Effector memory CD8-positive, alpha-beta T cell (primary cell): ENCODE measurements at places on chromosomes 11 and 22.

DNA sequence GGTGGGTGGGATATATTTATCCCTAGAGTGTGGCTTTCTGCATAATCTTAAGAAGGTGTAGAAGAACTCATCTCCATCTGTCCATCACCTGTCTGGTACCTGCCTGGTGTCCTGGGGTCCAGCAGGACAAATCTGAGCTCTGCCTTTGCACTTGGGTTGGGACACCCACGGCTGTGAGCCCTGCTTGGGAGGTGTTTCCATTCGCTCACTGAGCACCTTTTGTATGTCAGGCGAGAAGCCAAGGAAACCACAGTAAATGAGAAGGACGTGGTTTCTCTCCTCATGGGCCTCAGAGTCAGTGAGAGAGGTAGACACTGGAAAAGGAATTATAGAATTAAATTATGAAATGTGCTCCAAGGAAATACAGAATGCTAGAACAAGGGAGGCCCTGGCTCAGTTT lies 555.9 kb downstream of the MIAT start:
- no peak for DNase-seq

- DNase-seq, result no peak
Measured at GRCh38 chr11:68589547-68590216, 94.7 kb upstream of the GAL start.

DNA sequence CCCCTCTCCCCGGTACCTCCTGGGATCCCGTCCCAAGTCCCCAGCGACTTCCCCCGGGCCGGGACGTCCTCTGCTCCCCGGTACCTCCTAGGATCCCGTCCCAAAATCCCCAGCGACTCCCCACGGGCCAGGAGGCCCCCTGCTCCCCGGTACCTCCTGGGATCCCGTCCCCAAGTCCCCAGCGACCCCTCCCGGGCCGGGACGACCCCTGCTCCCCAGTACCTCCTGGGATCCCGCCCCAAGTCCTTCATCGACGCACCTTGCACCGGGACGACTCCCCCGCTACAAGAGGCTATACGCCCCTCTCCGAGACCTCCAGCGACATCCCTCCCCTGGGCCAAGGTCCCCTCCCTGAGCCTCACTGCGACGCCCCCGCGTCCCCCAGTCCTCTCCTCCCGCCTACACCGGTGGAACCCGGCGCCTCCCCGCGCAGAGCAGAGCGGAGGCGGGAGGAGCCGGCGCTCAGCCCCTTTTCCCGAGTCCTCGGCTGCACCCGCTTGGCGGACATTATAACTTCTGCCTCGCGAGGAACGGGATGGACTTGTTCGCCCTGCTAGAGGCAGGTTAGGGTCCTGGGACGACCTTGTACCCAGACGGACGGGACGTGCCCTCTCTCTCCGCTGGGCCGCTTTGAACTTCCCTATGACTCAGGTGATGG lies 912 bp downstream of the KREMEN1 start:
- DNase-seq, result no peak

- no peak for DNase-seq
Measured at GRCh38 chr11:123145661-123146060, 49.4 kb downstream of the CLMP start.

GRCh38 chr11:46684367-46684766 lies 16.1 kb downstream of the ARHGAP1 start:
- no peak for DNase-seq

- DNase-seq, result no peak
Measured at GRCh38 chr11:86818462-86819192, 18.3 kb downstream of the PRSS23 start.

GRCh38 chr11:128155590-128155989 lies 431.8 kb downstream of the ETS1 start:
- DNase-seq, result no peak
